ENCODE measurements at places on chromosomes 1 and 21.

DNA sequence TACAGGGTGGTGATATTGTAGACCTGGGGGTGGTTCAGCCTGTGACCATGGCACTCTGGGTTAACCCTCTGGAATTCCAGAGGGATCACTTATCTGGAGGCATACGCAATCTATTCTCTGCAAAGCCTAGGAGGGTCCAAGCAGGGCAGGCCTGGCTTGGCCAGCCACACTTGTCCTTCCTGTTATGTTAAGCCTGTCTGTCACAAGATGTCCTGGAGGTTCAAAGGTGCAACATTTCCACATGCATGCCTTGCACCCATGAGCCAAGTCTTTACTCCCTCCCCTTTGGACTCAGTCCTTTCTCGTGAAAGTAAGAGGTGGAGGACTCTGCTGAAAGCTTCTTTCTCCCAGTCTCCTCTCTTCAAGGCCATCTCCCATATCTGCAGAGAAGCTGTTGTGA lies 345.1 kb downstream of the HHIPL2 start:
- DNase-seq: no peak

DNA sequence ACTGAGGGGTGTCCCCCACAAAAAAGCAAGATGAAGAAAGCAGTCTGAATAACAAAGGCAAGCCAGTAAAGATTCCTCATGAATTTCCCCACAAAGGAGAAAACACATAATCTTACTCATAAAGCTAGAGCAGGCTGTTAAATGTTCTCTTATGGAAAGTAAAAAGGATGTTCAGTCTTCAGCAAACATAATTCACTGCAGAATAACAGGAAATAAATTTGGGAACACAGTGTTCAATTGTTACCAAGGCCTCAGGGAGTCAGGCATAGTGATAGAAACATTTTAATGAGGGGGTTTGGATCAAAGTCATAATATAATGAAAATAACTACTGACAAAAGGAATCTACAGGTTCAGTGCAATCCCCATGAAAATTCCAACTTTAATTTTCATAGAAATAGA lies 297.6 kb downstream of the DPYD start:
- no peak for DNase-seq

- no peak for DNase-seq
These were observed 111.4 kb downstream of the TOMM20 start for GRCh38 chr1:235017191-235017590.

DNA sequence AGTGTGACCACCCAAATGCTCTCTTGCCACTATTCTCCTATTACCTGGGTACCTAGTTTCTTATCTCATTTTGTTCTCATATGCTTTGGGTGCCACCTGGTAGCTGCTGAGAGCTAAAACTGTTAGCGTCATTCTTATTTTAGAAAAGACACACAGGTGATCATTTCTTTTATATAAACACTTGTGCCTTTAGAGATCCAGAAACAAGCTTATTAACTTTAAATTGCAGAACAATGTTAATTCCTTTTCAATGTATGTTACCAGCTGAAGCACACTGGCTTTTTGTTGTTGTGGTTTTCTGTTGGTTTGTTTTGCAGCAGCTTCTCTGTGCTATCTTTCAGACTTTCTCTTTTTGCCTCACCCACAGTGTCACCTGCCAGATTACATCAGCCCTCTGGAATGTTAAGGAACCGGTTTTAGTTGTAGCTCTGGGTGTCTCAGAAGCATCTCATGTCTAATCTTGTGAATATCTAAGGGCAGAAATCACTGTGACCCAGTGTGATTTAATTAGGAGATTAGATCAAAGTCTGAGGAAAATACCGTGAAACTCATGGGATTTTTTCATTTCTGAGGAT lies 43.4 kb upstream of the SLC19A2 start:
- DNase-seq: no peak

DNA sequence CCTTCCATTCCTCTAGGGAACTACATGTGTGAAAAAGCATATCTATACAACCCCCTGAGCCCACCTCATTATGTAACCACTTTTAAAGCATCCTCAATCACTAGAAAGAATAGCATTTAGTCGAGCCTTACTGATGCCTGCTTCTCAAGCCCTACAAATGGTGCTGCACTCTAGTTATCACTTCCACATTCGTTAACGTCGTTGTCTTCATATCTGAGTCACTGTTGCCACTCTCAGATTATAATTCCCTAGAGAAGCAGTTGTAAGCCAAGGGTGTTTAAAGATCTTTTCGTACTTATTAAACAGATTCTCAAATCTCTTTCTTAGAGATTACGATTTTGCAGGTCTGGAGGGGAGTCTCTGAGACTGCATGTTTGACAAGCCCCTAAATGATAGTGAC lies 16.5 kb downstream of the ATP1B1 start:
- DNase-seq: no peak

GRCh38 chr1:108000184-108000583 lies 35.2 kb upstream of the VAV3 start:
- no peak for DNase-seq

GRCh38 chr1:217917281-217917887 lies 286.2 kb downstream of the SPATA17 start:
- DNase-seq: no peak

DNA sequence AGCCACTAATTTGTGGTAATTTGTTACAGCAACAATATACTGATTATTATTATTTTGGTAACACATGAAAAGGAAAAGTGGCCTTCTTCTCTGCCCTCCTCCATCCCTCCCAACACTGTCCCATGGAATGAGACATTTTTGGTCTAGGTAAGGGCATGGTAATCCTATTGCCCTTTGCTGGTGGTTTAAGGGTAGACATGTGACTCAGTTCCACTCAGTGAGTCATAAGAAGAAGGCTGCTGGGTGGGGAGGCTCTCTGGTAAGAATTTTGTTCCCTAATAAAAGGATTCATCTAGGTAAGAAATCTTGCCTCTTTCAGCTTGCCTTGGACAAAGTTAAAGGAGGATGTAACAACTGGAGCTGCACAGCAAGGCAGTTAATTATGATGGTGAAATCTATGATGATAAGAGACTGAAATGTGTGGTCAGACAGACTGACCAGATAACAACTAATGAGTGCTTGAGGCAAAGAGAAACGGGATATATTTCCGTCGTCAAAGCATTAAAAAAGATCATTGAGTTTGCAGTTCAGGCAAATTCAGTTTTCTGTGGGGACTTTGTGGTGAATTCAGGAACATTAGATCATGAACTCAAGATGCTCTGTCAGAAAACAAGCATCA lies 232.0 kb upstream of the KCNK2 start:
- DNase-seq: no peak

GRCh38 chr1:205038132-205038786 lies 4.8 kb upstream of the CNTN2 start:
- no peak for DNase-seq

DNA sequence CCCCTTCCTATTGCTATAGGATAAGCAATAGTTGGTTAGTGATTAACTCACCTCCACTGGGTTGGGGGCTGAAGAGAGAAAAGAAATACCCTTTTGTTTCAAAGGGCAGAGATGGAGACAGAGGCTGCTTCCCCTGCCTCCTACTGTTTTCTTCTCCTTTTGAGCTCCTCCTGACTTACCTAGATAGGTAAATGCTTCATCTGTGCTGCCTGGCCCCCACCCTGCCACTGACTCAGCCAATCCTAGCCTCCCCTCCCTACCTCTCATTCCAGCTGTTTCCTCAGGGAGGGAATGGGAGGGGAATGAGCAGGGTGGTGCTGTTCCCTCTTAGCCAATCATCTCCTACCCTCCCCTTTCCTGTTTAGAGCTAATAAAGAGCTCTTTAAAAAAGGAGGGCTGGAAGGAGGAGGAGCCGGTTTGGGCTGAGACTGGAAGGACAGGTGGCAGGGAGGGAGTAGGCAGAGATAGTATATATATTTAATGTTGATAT lies at the start of gene C1orf116:
TSS of gene C1orf116 (minus strand) at position 229 of the 490 bp plus-strand sequence. CDS start 5,158 bp downstream, outside the sequence.
- DNase-seq: no peak

GRCh38 chr1:35642471-35642955 lies 1.2 kb upstream of the PSMB2 start:
- DNase-seq: no peak

- DNase-seq: no peak
These were observed 86.4 kb downstream of the IER5 start for GRCh38 chr1:181174861-181175260.

DNA sequence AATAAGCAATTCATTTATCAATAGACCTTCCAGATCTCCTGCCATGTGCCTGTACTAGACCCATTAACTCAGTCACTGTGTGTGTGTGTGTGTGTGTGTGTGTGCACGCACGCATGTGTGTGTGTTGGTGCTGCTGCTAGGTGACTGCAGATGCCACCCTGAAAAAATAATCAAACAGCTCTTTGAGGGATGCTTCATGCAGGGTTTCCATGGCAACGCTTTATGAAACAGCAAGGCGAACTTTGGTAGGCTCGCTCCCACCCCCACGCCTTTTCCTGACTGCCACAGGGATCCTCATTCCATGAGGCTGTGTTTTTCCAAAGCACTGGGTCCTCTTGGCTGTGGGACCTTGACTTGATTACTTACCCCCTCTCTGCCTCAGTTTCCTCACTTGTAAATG lies 94.0 kb downstream of the HMGB4 start:
- no peak for DNase-seq

DNA sequence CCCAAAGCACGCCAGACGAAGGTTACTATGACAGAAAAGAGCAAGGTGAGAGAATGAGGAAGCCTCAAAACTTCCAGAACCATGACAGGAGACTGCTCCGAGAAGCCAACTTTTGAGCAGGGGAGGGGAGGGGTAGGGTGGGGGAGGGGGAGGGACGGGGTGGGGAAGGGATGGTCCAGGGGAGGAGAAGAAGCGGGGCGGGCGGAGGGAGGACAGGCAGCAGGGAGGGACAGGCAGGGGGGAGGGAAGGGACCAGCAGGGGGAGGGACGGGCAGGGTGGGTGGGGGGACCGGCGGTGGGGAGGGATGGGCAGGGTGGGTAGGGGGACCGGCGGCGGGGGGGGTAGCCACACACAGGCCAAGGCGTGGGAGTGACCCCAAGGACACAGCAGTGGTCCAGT lies 2.0 kb downstream of the INTS11 start:
- no peak for DNase-seq

DNA sequence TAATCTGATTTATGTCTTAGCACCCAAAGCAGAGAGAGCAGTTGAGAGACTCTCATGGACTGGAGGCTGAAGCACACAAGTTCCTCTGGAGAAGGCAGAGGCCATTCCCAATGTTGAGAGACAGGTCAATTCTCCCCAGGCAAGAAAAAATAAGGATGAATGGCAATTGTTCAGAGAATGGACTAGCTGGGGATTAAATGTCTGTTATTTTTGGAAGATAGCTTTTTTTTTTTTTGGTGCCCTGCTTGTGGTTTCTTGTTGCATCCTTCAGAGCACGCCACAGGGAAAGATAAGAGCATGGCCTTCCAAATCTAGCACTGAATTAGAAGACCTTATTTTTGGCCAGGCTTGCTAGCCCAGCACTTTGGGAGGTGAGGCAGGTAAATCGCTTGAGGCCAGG lies 65.6 kb upstream of the ERRFI1 start:
- DNase-seq: no peak

GRCh38 chr1:30740251-30741238 lies 17.0 kb downstream of the LAPTM5 start:
- no peak for DNase-seq

- no peak for DNase-seq
These were observed 9.2 kb upstream of the NGF start for GRCh38 chr1:115347282-115347681.

DNA sequence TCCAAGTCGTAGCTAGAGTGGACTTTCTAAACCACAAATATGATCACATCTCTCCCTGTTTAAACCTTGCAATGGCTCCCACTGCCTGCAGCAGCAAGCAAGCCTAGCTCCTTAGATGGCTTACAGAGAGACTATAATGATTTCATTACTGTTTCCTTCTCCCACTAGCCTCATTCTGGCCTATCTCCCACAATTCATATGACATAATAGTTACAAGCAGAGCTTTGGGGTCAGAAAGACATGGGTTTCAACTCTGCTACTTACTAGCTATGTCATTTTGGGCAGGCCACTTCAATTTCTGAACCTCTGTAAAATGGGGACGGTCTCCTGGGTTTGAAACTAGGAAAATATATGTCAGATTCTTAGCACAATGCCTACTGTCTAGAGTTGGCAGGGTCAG lies 143.3 kb downstream of the TRABD2B start:
- DNase-seq: no peak

- DNase-seq: peak; percentile 88
These were observed 40.1 kb downstream of the ELK4 start for GRCh38 chr1:205591522-205592351.

DNA sequence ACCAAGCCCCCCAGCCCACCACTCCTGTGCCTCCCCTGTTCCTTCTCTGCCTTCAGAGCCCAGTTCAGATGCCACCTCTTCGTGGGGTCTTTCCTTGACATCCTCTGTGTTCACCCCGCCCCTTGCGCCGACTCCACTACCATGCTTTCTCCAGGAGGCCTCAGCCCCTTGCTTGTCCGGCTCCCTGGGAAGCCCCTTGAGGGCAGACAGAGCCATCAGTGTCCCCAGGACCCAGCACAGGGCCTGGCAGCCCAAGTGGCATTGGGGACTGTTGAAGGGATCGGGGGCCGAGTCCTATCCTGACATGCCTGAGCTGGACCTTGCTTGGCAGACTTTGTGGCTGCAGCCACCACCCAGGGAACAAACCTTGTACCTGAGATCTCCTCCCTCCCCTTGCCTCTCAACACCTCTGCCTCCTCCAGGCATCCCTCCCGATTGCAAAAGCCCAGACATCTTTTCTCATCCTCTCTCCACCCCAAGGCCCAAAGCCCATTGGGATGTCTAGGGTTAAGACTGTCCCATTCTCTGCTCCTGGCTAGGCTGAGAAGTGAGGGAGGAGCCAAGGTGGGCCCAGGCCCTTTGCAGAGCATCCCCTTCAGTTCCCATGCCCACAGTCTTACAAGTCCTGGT lies 3.4 kb downstream of the CLDN19 start:
- DNase-seq: no peak

DNA sequence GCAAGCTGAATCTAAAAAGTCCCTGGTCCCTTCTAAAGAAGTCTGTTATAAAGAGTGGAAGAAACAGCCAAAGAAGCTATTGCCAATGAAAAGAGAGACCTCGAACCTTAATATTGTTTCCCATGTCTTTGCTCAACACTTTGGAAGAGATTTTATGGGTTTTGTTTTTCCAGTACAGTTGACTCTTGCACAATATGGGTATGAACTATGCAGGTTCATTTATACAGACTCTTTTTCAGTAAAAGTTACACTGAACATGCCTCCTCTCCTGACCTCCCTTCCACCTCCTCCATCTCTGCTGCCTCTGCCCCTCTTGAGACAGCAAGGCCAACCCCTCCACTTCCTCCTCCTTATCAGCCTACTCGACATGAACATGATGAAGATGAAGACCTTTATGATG lies 332.5 kb downstream of the SETD4 start:
- no peak for DNase-seq

- DNase-seq: no peak
These were observed 1.6 kb upstream of the METTL18 start for GRCh38 chr1:169796274-169796810.

- DNase-seq: no peak
These were observed 2.9 kb downstream of the C1orf210 start for GRCh38 chr1:43282220-43283195.
